ENCODE measurements at places on chromosomes 4 and X.

GRCh38 chr4:184444953-184445309, 29.4 kb downstream of the IRF2 start:
- DNase-seq = no peak

DNA sequence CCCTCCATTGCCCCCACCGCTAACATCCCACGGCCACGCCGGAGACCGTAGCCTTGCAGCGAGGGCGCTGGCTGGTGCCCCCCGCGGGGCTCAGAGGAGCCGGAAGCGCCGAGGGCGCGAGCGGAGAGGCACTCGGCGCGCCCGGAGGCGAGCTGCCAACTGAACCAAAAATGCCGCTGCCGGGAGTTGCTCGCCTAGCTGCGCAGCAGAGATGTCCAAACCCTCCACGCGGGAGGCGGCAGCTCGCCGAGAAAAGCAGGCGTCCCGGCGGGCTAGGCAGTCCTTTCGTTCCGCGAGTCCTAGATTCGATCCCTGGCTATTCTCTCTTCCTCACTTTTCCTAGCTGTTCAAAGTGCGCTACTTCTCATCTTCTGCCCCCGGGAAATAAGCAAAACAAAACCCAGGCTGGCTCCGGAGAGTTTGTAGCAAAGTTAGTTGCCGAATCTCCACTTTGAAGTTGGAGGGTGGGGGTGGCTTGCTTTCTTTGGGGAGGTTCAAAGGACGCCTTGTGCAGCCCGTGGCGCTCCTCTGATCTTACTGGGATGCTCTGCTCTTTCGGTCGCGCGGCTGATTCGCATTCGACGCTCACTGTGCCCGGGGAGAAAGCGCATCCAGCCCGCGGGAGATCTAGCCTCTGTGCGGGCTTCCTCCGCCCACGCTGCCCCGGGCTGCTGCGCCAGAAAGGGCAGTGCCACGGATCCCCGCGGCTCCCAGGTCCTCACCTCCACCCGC, 723 bp downstream of the NKX6-1 start:
- DNase-seq = peak; percentile 14

DNA sequence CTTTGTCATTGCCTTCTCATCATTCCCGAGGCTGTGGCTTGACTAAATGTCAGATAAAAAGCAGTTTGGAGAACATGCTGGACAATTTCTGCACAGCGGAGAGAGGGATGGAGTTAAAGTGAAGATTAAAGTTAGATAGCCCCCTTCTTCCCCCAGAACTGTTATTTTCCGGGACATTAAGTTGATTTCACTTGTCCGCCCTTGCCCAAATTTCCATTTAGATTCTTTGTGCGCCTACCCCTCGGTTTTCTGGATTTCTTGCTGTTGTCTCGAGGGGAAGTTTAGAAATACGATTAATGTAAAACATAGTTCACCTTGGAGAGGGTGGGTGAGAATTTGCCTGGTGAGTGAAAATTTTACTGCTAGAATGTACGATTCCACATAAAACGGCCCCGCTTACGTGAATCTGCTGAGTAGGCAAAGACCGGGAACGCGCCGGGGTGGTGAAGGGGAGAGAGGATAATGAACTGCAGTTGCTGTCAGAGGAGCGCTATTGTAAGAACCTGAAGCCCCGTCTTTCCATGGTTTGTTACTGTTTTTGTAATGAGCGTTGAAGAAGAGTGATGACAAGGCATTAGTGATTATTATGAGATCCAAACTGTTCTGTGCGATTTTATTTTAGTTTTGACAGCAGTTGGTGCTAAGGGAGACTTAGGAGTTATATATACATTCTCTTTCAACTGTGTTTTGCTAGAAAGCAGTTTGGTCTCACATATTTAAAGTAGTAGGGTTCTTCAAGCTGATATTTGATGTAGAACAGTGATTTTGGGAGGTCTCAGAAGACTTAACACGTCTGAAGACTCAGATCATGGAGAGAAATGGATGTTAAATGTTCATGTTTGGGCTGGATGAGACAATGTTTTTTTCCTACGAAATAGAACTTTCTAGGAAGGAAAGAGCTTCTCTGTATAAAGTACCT, 73.0 kb downstream of the AFF1 start:
- no peak for DNase-seq

DNA sequence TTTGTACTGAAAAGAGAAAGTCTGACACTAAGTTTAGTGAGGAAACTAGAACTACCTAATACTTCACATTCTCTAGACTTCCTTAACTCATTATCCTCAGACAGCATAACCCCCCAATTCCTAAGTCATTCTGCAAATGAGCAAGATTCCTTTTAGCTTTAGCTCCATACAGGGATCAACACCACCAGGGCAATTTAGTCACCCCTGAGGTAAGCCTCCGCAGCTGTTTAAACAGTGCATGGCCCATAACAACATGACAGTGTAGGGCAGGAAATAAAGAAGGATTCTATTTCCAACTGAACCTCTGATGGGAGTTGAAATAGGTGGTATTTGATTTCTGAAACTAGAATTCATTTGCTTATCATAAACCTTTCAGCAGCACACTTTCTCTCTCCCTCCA, 112.8 kb upstream of the DKK2 start:
- peak; percentile 25 for DNase-seq

DNA sequence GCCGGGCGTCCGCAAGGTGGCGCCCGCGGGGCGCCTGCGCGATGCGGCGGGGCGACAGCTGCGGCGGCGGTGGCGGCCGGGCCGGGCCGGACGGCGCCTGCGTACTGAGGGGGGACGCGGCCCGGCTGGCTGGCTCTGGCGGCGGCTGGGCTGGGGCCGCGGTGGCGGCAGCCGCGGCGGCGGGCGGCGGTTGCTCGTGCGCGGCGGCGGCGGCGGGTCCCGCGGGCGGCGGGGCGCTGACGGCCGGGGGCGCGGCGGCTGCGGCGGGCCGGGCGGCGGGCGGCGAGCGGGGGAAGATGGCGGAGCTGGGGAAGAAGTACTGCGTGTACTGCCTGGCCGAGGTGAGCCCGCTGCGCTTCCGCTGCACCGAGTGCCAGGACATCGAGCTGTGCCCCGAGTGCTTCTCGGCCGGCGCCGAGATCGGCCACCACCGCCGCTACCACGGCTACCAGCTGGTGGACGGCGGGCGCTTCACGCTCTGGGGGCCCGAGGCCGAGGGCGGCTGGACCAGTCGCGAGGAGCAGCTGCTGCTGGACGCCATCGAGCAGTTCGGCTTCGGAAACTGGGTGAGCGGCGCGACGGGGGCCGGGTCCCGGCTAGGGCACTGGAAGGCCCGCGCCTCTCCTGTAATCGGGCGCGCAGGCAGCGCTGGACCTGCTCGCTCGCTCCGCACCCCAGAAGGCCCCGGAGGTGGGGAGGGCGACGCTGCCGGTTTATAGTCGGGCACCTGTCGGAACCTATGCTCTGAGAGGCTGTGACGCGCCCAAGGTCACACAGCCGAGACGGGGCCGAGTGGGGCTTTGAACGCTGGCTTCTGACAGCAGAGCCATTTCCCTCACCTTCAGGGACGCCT, at the start of gene TADA2B:
Gene TADA2B, plus strand, starts transcription at position 89 of the 853 bp plus-strand sequence. Its CDS starts 208 bp downstream, at position 297.
- DNase-seq = peak; percentile 18

GRCh38 chr4:27267339-27267969, 406.8 kb downstream of the STIM2 start:
- no peak for DNase-seq

DNA sequence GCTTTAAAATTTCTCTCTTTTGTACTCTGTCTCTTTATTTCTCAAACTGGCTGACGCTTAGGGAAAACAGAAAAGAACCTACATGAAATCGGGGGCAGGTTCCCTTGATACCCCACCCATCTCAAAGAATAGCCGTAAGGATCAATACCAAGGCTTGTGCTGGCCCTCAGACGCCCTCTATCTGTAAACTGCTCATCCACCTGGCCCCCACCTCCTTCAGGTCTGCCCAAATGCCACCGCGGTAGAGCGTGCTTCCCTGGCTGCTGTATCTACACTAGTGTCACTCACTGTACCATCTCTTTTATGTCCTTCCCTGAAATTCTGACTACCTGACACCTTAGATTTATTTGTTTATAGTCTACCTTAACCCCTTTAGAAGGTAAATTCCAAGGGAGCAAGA, 62.8 kb downstream of the SMIM20 start:
- DNase-seq = no peak

GRCh38 chrX:78747489-78747888, at the start of gene LPAR4:
LPAR4 (plus strand) TSS chrX:78747720; CDS start chrX:78754870, 7,150 bp downstream.
- no peak for DNase-seq

DNA sequence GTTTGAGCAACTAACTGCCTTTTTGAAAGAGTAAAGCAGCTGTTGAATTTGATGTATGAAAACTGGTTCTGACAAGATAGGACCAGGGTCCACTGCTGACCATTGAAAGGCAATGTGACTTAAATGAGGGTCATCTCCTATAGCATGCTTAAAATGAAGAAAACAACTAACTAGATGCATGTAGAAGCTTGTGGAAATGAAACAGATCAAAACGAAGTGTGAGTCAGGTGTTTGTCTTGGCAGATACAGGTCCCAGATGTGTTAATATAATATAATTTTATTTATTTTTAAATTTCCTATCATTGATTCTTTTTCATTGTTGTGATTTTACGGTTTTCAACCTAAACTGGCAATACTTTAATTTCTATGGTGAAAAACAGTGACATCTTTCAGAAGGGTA, 83.6 kb downstream of the ATOH1 start:
- no peak for DNase-seq

GRCh38 chrX:128057421-128057820, 5.2 kb upstream of the ACTRT1 start:
- no peak for DNase-seq

GRCh38 chrX:69036674-69037573, 128.3 kb downstream of the PJA1 start:
- no peak for DNase-seq

DNA sequence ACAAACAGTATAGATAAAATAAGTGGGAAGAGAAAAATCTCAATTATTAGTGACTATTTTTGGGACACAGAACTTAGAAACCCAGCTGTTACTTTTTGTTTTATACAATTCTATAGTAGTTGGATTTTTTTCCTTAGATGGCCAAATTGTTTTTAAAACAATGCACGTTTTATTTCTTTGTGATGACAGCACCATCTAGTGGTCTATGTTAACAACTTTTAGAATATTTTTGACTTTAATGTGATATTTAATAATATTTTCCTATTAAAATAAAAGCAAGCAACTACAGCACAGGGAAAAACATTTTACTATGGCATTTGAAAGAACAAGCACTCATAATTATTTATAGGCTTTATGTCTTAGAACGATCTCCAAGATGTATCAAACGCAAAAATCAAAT, 5.6 kb upstream of the SMIM31 start:
- DNase-seq = peak; percentile 30

GRCh38 chrX:27966492-27966891, 14.8 kb downstream of the DCAF8L1 start:
- peak; percentile 21 for DNase-seq

- DNase-seq = no peak
Measured at GRCh38 chr4:102172341-102172740, 172.9 kb downstream of the SLC39A8 start.

GRCh38 chrX:129556806-129557315, 16.8 kb downstream of the OCRL start:
- DNase-seq = no peak

- no peak for DNase-seq
Measured at GRCh38 chr4:78247536-78248285, 190.6 kb downstream of the FRAS1 start.

GRCh38 chrX:9730752-9731151, 34.9 kb downstream of the GPR143 start:
- no peak for DNase-seq

GRCh38 chr4:89308161-89308500, 531 bp upstream of the GPRIN3 start:
- DNase-seq = no peak

- DNase-seq = no peak
Measured at GRCh38 chr4:157888281-157888680, 284.5 kb downstream of the GASK1B start.

DNA sequence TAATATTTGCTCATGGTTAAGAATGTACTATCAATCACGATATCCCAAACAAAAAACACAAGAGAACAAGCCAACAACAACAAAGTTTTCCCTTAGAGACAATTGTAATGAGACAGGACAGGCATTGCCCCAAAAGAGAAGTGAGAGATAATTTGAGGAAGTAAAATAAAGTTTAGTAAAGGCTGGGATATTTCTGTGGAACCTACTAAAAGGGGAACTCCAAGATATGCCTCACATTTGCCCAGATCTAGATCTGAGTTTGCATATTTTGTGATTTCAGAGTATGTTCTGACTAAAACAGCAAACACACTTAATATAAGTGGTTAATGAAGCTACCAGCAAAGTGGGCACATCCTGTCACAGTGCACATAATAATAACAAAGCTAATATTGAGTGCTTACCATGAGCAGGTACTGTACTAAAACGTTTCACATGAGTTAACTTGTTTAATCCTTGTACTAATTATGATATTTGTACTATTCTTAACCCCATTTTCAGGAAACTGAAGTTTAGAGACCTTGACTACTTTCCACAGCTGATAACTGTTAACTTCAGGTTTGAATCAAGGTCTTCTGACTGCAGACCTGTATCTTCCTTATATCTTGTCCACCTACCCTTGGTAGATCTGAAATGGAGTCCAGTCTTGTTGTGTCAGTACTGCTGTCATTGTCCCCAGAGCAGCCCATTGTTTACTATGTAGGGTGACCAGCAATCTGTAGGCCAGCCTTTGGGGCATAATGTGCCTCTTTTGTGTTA, 26.0 kb upstream of the BMP2K start:
- peak; percentile 69 for DNase-seq

- no peak for DNase-seq
Measured at GRCh38 chrX:75957107-75957610, 172.1 kb upstream of the MAGEE2 start.

DNA sequence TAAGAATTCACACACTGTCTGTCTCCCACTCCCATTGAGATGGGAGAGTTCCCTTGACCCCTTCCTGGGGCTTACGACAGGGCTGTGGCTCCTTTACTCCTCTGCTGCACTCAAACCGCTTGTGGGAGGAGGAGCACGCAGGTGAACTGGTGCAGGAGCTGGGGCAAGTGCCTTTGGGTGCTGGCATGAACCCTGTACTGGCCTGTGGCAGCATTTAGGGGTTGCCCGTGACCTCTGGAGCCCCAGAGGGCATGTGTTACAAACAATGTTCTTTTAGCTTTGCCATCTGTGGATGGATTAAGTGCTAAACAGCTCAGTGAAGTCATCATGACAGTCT, 21.8 kb upstream of the FTHL17 start:
- DNase-seq = no peak

DNA sequence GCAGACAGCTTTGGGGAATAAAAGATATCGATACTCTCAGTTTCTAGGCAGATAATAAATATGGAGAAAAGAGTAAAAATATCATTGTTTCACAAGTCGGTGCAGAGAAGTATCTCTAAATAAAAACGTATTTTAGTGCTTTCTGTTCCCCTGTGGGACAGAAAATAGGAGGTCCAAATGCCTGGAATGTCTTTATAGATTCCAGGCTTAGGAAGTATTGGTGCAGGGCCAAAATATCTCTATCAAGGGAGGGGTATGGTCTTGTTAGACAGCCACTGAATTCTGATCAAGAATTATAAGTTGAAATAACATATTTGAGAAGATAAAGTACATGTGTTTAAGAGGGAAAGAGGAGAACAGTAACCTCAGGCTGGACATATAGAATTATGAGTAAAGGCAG, 596.4 kb downstream of the PCDH18 start:
- DNase-seq = no peak

DNA sequence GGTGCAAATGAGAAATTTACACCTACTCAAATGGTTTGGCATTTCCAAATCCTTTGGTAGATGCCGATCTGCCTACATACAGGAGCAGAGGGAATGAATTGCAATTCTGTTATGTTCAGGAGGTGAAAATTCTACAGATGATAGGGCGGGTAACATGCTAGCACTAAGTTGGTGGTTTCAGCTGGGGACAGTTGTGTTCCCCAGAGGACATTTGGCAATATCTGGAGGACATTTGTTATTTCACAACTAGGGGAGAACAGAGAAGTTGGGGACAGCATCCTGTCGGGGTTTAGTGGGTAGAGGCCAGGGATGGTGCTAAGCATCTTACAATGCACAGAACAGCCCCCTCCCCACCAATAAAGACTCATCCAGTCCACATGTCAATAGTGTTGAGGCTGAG, 96.5 kb upstream of the PUDP start:
- DNase-seq = no peak

Data from dermis microvascular lymphatic vessel endothelial cell (primary cell).